ENCODE measurements at places on chromosomes 5 and 9.

DNA sequence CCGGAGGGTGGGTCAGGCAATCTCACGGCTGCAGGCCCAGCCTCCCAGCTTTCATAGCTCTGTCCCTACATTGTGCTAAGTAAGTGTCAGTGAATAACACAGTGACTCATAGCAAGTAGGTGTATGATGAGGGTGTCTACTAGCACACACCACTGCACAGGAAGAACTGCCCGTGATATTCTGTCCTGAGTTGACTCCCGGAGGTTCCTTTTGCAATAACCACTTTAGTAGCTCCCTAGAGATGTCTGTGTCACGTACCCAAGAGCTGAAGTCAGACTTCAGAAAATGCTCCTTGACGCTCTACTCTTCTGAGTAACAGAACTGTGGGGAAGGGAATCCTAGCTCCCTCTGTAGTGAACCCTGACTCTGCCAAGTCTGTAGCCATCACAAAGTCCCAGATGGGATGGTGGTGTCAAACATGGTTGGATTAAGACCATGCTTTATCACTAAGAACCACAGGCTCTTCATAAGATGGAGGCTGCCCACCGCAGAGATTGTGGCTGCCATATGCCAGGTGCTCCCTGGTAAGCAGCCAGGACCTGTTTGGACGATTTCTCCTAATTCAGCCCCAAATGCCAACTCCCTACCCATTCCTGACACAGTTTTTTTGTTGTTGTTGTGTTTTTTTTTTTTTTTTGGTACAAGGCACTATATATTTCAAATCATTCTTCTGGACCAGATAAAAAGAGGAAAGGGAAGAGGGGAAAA lies 352.6 kb upstream of the PANK3 start:
- no peaks in the 10 kb centered on the region for H3K36me3 ChIP-seq
- H3K4me1 ChIP-seq: no peaks in the 10 kb centered on the region
- H3K27ac ChIP-seq: no peak overlapping the region
- no peak for DNase-seq
- no peak overlapping the region for H3K4me3 ChIP-seq

DNA sequence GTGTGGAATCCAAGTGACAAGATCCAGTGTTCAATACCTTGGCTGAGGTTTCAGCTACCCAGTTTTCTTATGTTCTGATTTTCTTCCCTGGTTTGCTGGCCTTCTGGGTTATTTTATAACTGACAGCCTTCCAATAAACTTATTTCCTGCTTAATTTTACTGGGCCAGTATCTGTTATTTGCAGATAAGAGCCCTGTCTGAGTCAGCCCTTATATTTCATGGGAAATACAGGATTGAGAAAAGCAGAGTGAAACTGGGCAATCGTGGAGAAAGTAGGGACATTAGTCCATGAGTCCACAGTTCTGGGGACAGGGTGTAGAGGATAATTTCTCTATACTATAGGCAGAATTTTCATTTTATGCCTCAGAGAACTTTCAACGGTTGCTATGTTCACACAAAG lies 32.3 kb downstream of the TMEM167A start:
- no peak for DNase-seq
- no peak overlapping the region for H3K4me3 ChIP-seq
- no peaks in the 10 kb centered on the region for H3K4me1 ChIP-seq
- no peaks in the 10 kb centered on the region for H3K36me3 ChIP-seq

DNA sequence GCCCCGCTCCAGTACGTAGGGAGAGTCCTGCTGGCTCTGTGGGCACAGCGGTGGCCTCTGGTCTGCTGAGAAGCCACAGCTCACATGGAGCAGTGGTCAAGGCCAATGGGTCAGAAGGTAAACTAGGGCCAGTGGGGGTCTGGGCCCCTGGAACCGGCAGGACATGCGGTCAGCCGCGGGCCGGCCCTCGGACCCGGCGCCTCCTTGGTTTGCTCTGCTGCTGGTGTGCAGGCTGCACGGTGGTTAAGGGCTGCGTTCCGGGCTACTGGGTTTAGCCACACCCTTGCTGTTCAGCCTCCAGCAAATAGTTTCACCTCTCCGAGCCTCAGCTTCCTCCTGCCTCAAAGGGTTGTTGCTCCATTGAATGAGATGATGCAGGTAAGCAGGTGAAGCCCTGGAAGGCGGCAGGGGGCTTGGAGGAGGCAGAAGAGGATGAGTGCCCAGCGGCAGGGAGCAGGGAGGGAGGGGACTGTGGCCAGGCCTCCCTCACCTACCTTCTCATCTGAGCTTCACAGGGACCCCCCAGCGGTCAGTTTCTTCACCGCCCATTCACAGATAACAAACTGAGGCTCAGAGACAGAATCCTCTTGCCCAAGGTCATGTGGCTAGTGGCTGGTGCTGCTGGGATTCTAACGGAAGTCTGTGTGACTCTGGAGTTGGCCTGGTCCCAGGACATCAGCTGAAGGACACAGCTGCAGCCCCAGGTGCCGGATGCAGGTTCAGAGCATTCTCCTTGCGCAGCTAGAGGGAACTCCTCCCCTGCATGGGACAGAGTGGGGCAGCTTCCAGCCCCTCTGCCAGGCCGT lies 3.7 kb upstream of the COL5A1 start:
- H3K36me3 ChIP-seq: no peaks in the 10 kb centered on the region
- DNase-seq: no peak
- no peak overlapping the region for H3K27ac ChIP-seq
- H3K4me3 ChIP-seq: no peak overlapping the region
- no peaks in the 10 kb centered on the region for H3K27me3 ChIP-seq

DNA sequence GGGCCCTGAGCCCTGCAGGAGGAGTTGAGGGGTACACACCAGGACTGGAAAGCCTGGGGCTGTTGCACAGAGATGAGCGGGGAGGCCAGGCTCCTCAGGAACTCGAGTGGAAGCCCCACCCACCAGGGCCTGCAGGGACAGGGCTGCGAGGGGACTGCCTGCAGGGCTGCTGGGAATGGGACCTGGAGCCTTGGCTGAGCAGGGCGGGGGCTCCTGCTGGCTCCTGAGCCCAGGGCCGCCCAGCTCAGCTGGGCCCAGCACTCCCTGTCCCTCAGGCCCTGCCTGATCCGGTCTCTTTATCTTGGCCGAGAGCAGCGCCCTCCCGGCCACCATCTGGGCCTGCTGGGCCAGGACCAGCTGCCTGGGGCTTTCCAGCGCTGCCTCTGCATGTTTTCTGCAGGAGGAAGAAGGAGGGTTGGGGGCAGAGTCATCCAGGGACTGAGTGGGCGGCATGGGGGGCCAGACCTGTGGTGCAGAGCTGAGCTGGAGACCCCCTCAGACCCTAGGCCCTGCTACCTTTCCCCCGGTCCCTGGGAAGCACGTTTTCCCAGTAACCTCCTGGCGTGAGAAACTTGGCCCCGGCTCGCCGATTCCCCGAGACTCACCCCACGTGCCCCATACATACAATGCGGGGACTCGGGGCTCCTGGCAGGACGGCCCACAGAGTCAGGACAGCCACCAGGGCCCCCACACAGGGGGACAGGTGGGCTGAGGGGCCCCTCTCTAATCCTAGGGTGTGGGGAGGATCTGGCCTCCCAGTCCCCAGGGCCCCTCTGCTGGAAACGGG lies 9.4 kb downstream of the LCN12 start:
- H3K4me1 ChIP-seq: peaks cover 72% of the 10 kb centered on the region
- DNase-seq: no peak
- H3K27me3 ChIP-seq: no peaks in the 10 kb centered on the region
- H3K27ac ChIP-seq: no peak overlapping the region
- no peak overlapping the region for H3K4me3 ChIP-seq

- no peak for DNase-seq
- H3K4me3 ChIP-seq: no peak overlapping the region
- no peak overlapping the region for H3K27ac ChIP-seq
- no peaks in the 10 kb centered on the region for H3K27me3 ChIP-seq
- no peaks in the 10 kb centered on the region for H3K36me3 ChIP-seq
These were observed 22.6 kb upstream of the TGFBI start for GRCh38 chr5:136006164-136006563.

DNA sequence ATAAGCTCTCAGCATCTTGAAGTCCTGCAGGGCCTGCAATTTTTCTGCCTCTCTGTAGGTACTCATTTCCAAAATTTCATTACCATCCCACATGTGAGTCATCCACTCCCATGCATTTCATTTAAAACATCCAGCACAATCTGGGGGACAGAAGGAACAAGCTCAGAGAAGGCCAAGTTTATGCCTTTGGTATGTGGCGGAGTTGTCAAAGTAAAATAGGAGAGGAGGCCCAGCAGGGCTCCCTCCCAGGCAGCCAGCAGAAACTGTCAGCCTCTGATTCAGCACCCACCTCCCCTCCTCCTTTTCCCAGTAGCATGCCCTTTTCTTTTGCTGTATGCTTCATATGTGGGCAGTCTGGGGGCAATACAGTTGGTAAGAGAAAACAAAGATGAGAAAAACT lies 126.4 kb upstream of the ZNF366 start:
- no peaks in the 10 kb centered on the region for H3K27me3 ChIP-seq
- no peak overlapping the region for H3K4me3 ChIP-seq
- H3K27ac ChIP-seq: no peak overlapping the region
- DNase-seq: no peak
- H3K4me1 ChIP-seq: no peaks in the 10 kb centered on the region
- H3K36me3 ChIP-seq: no peaks in the 10 kb centered on the region

- no peak for DNase-seq
- H3K4me1 ChIP-seq: no peaks in the 10 kb centered on the region
- H3K4me3 ChIP-seq: no peak overlapping the region
- peaks cover 7% of the 10 kb centered on the region for H3K36me3 ChIP-seq
- no peak overlapping the region for H3K27ac ChIP-seq
These were observed 34.2 kb downstream of the TARS1 start for GRCh38 chr5:33474931-33475499.
